B cell (primary cell): ENCODE measurements at places on chromosomes 11 and 22. TPM values are rescaled to one million over a fixed set of nuclear protein-coding genes. Genes with fewer than 3 reads are reported as not detected.

Gene RNF141
- 23.3 and 27.0 TPM in 2 replicates for polyA plus RNA-seq

- DNase-seq: no peak
- no peak overlapping the region for H3K27ac ChIP-seq
- H3K36me3 ChIP-seq: no peaks in the 10 kb centered on the region
- H3K4me3 ChIP-seq: no peak overlapping the region
- H3K27me3 ChIP-seq: no peaks in the 10 kb centered on the region
- peaks cover 14% of the 10 kb centered on the region for H3K4me1 ChIP-seq
These were observed 6.4 kb downstream of the IRF7 start for GRCh38 chr11:609341-609811.

Gene TMEM25
- polyA plus RNA-seq: 19.2 and 21.4 TPM in 2 replicates

GRCh38 chr11:132941024-132941646 lies 591.2 kb downstream of the OPCML start:
- H3K27me3 ChIP-seq: peaks cover 15% of the 10 kb centered on the region
- DNase-seq: no peak
- H3K27ac ChIP-seq: no peak overlapping the region

Gene CREB3L1
- 0.09 TPM in 1 of 2 replicates, not detected in the other for polyA plus RNA-seq
